NCI-H1105 treated with DMSO at 0.1 percent for 48 hours (cell line): ENCODE measurements at places on chromosomes 6 and 20.

- no peak for DNase-seq
Measured at GRCh38 chr20:38537176-38537575, 43.8 kb upstream of the ADIG start.

DNA sequence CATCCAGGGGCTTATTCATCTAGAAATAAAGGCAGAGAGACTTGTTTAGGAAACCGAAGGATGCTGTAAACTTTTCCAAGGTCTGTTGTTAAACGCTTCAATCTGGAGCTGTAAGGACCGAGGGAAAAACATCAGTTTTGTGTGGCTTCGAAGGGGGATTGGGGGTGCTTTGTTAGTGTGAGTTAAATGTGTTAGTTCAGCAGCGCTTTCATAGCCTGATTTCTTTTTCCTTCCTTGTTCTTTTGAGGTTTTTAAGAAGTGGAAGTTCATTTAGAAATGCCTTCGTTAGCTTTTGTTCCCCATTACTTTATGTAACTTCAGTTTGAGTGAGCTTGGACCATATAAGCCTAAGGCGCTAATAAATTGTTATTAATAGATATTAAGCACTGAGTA, 1.5 kb downstream of the ANKS1A start:
- no peak for DNase-seq

DNA sequence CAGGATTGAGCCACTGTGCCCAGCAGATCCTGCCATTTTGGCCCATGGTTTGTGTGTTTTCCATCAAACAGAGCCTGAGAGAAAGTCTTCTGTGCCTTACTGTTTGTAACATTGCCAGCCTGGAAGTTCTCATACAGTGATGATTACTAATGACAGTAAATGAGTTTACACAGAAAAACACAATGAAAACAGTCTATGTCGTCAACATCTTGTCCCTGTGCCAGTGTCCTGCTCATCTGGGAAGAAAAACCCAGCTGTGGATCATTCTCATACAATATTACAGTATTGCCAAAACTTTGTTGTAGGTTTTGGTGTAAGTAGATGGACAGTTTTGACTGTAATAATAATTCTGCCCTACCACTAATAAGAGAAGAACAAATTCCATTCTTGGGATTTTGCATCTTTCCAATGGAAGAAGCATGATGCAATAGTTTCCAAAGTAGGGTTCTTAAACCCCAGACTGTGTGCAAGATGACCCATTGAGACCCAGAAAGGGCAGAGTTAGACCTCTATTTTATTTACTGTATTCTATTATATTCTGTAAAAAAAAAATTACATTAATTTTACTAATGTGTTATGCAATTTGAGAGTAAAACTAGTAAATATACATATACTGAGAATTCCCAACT, 135.0 kb upstream of the JARID2 start:
- DNase-seq = no peak

DNA sequence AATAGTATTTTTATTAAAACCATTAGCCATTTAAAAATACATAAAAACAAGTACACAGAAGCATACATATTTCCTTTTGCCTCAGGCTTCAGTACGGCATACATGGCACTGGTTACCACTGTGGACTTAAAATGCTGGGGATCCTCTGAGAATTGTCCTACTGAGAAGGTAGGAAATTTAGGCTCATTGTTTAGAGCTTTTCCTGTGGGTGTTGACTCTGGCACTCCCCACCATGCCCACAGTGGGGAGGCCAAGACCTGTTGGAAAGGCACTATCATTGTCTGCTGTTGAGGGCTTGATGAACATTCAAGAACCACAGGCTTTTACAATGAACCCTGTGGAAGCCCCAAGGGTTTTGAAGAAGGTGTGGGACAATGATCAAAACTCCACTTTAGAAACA, 473.4 kb downstream of the BTBD3 start:
- no peak for DNase-seq

DNA sequence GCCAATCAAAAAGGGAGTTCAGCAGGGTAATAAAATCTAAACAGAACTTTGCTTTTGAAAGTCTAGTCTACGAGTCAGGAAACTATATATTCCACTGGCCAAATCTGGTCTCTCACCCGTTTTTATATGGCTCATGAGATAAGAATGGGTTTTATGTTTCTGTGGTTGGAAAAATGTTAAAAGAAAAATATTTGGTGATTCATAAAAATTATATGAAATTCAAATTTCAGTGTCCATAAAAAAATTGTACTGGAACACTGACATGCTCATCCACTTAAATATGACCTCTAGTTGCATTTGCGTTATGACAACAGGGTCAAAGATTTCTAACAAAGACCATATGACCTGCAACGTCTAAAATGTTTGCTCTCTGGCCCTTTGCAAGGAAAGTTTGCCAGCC, 22.3 kb upstream of the LAMP5 start:
- no peak for DNase-seq

DNA sequence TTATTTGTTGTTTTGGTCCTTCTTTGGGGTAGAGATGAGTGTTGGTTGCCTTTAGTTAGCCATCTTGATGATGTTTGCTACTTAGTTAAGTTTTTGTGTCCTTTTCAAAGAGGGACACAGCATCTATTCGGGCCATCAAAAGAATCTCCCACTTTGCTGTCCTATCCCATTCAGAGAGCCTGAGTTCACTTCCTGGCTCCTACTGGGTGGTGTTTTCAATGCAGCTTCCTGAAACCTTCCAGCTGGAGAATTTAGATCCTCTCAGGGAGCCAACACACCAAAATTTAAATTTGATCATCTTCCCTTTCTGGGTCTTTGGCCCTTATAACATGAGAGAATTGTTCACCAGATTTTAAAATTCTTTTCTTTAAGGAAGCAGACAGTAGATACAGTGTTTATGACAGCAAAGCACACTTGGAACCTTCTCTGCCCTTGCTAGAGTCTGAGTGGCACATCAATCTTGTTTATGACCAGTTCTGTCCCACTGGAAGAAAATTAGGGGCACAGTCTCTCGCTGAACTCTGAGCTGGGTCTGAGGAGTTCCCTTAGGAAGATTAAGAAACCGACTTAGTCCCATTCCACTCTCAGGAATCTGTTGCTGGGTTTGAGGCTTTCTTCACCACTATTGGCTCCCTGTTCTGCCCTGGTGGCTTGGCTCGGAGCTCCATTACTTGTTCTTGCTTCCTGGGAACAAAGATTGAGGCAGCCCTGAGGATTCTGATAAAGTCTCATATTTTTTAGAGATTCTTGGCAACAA, 115.5 kb downstream of the CCDC170 start:
- DNase-seq = no peak

- no peak for DNase-seq
Measured at GRCh38 chr6:105884011-105884410, 202.1 kb upstream of the PRDM1 start.

DNA sequence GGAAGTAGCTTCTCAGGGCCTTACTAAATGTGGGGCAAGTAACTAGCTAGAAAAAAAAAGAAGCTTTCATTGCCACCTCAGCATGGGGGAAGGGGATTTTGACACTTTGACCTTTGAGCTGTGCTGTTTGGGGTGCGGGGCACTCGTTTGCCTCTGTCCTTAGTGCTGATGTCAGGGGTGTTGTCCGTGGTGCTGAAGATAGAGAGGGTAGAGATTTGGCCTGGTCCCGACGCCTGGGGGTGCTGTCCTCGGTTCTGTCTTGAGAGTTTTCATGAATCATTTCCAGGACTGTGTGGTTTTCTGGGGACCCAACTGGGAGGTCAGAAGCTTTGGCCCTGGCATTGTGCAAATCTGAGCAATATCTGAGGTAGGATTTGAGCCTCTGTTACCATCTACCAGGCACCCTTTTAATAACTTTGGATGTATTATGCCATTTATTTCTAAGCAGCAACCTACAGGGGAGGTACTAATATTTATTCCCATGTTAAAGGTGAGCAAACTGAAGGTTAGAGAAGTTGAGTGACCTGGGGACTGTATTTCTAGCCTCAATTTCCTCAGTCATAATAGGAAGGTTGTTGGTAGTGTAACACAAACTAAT, 78.0 kb downstream of the DLGAP4 start:
- DNase-seq = no peak
